ENCODE measurements at places on chromosomes 16 and 17.
A peak's percentile ranks its signal among the peaks of the same experiment; 100 is the strongest.

DNA sequence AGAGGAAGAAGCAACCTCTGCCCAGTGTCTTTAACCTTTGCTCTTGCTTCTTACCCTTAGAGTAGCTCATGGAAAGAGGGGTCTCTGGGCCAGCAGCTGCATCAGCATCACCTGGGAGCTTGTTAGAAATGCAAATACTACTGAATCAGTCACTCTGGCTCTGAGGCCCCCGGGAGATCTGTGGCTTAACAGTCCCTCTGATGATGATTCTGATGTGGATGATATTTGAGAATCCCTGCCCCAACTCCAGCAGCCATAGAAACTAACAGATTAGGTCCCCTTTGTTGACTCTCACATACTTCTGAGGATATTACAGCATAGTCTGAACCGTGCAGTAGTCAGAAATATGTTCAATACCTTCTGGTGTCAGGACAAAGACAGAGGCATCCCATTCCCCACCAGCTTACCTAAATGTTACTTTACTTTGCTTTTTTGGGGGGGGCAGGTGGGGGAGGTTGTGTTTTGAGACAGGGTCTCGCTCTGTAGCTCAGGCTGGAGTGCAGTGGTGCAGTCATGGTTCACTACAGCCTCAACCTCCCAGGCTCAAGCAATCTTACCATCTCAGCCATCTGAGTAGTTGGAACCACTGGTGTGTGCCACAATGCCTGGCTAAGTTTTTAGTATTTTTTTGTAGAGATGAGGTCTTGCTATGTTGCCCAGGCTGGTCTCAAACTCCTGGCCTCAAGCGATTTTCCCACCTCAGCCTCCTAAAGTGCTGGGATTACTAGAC, 220.1 kb downstream of the CCDC182 start:
- no peak for DNase-seq

GRCh38 chr16:5228369-5228768, 130.8 kb upstream of the EEF2KMT start:
- no peak for DNase-seq

DNA sequence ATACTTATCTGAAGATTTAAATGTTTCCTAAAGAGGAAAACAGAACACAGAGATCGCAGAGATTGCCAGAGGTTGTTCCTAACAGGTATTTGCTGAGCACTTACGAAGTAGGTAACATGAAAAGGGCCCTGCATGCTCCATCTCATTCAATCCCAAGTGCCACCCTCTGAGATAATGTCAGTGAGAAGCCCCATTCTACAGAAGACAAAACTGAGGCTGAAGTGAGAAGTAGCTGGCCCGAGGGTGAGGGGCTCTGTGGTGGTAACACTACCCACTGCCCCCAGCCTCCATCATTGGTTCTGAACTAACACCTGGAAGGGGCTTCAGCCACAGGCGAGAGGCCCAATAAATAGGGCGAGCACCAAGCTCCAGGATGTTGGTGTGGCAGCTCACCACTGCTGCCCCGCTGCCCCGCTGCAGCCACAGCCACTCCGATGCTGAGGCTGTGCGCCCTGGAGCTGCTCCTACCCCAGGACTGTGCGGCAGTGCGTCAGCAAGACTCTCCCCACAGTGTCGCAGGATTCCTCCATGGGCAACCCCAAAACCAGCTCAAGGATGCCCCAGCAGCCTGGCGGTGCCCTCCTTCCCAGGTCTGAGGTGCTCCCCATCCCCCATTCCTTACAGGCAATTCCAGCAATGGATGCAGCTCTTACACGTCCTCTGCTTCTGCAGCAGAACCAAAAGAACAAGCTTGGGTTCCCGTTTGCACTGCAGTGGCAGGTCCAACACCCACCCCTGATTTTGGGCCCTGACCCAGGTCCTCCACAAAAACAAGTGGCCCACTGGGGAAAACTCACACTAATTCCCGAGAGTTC, 10.3 kb downstream of the FLCN start:
- no peak for DNase-seq

GRCh38 chr16:57765160-57765728, 29.7 kb downstream of the KATNB1 start:
- DNase-seq: no peak

- DNase-seq: no peak
These were observed 16.2 kb upstream of the BMERB1 start for GRCh38 chr16:15418206-15418605.

DNA sequence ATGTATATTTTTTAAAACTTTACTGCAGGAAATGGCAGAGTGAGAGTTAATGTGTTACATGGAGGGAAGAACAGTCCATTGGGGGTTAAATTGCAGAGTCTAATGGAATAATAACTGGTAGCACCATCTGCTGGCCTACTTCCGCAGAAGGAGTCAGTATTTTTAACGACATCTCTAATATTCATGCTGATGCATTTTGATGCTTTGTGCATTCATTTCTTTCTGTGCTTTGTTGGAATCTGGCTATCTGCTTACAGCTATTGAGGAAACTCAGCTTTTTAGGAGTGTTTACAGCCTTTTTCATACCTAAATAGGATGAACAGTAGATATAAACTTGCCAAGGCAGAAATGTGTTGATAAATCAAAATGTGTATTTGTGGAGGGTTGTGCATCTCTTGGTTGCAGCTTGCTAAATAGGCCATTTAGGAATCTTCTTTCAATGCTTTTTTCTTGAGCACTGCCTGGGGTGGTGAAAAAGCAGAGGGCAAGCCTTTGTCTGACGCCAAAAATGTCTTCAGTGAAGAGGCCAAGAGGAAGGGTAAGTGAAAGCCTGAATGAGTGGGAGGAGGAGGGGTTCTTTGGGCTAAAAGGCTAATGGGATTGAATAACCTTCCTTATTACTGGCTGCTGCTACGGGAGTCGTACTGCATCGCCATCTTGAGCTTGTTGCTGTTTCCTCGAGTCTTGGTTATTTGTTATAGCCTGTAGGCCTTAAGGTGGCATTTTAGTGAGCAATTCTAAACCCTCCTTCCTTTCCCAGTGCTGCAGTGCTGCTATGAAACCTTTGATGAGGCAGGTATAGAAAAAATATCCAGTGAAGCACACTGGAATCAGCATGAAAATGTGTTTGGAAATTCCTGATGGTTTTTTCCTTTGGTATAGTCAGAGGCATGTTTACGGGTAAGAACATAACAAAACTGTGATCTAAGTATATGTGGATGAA, 153.3 kb downstream of the CHD9 start:
- peak; percentile 78 for DNase-seq

GRCh38 chr16:75340741-75341491, 89.5 kb upstream of the BCAR1 start:
- no peak for DNase-seq

DNA sequence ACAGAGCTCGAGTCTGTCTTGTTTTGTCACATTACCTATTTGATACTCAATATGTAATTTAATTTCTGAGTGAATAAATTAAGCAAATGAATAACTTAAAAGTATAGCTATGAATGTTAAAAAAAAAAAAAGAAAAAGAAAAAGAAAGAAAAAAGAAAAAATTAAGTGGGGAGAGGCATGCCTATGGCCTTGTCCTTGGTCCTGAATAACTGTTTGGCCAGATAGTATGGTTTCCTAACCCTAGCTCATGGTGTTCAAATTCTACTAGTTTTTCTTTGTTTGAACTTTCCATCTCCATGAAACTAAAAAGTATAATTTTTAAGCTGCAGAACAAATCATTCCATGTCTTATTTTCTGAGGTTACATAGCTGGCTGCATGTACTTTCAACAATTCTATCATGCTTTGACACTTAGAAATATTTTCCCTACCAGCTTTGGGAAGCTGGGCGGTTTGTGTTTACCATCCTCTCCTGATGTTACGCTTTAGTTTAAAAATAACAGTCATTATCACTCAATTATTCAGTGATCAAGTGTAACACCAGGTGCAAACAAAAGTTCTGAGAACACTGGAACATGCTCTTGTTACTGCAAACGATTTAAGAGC, 31.8 kb downstream of the TOX3 start:
- DNase-seq: no peak

- no peak for DNase-seq
These were observed 968.1 kb upstream of the GOT2 start for GRCh38 chr16:59701963-59702930.

GRCh38 chr17:40598619-40599467, 33.6 kb upstream of the CCR7 start:
- no peak for DNase-seq

- no peak for DNase-seq
These were observed 686 bp upstream of the MIEF2 start for GRCh38 chr17:18259621-18260331.

DNA sequence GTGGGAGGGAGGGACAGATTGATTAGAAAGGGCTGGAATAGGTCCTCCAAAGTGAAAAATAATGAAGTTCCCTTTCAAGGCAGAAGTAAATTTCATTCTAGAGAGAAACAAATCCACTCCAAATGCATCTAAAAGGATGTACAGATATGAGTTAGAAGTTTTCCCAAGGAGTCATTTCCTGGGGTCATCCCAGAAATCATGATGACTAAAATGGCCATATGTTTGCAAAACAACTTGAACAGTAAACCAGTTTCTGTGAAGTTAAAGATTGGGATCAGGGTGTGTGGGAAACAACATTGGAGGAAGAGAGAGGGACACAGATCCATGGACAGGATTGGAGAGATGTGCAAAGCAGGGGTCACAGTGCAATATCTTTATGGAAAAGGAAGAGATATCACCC, 32.5 kb upstream of the ARHGAP44 start:
- no peak for DNase-seq

- no peak for DNase-seq
These were observed 119.6 kb downstream of the SPAG9 start for GRCh38 chr17:51000835-51001638.

- DNase-seq: no peak
These were observed 30.4 kb downstream of the SOCS3 start for GRCh38 chr17:78329263-78330059.

DNA sequence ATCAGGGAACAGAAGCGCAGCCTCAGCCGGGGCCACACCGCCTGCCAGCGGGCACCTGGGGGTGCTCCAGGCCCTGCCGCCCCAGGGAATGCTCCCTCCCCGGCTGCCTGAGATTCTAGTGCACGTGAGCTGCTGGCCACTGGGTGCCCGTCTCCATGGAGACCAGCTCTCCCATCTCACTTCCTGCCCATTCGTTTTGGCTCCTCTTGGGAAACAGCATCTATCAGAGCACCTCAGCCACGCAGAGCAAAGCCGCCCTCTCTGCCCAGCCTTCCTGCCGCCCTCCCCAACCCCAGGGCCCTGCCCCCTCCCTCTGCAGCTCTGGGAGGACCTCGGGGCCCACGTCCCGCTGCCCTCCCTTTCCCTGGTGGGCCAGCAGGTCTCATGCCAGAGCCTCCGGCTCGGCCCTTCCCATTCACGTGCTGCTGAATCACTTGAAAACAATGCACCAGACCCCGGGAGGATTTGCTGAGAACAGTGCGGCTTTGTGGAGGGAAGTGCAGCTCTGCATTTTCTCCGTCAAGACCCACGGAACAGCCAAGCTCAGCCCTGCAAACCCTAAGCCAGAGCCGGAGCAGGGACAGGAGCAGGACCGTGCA, 19.4 kb downstream of the CEP295NL start:
- DNase-seq: peak; percentile 93

DNA sequence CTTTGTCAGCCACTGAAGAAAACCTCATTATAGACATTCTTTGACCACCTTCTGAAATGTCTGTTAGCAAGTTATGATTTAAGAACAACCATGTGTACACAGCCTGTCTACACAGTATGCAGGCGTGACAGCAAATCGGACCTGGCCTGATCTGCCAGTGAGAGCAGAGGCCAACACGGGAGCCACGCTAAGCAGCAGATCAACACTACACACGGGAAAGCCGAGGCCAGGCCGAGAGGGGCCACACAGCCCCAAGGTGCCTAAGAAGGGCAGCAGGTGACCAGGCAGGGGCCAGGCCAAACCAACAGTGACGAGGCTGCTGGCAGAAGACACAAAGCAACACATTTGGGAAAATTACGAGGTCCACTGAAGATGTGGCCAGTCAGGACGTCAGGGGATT, 16.3 kb upstream of the FAAP100 start:
- no peak for DNase-seq

DNA sequence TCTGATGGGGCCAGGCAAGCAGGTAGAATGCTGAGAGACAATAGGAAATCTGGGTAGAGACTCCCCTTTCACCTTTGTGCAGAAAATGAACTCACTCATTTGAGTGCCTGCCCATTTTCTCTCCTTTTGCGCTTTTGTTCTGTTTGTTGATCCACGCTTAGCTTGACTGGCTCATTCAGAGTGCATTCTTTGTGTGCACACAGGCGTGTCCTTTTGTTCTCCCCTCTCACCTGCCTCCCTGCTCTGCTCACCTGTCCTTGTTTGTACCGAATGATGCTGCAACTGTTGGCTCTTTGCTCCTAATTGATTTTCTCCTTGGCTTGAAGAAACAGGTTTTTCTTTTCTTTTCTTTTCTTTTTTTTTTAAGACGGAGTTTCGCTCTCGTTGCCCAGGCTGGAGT, 15.8 kb downstream of the PGS1 start:
- no peak for DNase-seq
